Activated naive CD8-positive, alpha-beta T cell treated with anti-CD3 and anti-CD28 coated beads for 36 hours (primary cell): ENCODE measurements at places on chromosomes 2 and 18.

DNA sequence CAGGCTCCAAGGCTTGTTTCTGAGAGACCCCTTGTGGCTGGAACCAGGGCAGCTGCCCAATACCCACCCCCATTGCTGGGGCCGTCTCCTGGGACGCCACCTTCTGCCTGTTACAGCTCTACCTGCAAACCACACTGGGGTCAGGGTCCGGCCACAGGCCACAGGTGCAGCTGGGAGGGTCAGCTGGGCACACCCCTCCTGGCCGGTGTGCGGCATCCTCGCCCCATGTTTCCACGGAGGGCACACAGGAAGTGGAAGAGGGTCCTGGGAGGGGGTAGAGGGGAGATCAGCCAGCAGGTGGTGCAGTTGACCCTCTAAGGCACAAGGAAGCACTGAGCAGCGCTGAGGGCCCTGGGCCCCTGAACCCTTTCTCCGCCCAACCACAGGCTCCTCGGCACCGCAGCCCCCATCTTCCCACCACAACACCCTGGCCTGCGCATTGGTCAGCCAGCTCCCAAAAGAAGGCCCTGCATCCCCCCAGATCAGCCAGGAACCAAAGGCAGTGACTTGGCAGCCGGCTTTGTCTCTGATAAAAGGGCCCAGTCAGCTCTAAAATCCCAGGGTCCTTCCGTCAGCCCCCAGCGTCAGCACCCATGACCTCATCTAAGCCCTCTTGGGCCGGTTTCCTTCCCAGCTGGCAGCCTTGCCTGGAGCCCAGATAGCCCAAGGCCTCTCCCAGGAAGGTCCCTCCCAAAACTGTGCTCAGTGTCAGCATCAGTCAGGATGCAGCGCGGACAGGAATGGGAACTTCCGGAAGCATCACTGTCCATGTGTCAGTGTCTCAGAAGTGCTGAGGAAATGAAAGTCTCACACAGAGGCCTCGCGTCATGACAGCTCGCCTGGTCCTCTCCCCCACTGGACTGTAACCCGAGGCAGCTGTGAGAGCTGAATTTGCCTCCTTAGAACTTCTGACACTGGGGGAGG is 1.7 kb downstream of the ERFE start:
- DNase-seq: peak; percentile 28

DNA sequence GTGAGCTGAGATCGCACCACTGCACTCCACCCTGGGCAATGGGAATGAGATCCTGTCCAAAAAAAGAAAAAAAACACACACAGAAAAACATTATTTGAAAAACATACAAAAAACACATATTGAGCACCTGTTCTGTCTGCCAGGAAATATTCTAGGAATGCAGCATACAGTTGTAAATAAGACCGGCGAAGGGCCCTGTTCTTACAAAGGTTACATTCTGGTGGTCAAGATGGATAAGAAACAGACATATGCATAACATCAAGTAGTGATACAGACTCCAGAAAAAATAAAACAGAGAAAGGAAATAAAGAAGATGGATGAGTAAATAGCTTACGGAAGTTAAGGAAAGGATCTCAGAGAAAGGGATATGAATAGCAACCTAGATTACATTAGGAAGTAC is 159.8 kb downstream of the GALNT3 start:
- no peak for DNase-seq

DNA sequence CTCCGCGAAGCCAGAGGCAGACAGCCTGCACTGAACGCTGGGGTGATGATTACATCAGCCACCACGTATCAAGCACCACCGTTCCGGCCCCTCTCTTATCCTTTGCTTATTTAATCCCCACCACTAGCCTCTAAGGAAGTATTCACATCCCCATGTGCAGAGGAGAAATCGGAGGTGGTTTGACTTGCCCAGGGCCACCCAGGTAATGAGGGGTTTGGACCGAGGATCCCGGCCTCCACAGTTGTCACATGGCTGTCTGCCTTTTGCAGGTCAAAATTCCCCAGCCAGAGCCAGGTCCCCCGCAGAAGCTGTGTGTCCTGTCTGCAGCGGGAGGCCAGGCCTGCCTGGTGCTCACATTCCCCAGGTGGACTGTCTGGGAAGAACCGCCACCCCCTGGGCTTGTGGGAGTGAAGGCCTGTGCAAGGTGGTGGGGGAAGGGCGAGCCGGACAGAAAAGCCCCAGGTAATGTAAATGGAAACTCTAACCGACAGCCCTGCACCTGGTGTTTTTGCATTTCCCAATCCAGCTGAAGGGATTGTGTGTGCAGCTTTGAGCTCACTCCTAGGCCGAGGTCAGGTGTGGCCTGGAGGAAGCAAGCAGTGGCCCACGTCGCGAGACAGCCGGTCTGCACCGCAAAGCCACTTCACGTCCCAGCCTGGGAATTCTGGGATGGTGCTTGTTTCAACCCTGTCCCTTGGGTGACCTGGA is 108.5 kb upstream of the ID2 start:
- no peak for DNase-seq

DNA sequence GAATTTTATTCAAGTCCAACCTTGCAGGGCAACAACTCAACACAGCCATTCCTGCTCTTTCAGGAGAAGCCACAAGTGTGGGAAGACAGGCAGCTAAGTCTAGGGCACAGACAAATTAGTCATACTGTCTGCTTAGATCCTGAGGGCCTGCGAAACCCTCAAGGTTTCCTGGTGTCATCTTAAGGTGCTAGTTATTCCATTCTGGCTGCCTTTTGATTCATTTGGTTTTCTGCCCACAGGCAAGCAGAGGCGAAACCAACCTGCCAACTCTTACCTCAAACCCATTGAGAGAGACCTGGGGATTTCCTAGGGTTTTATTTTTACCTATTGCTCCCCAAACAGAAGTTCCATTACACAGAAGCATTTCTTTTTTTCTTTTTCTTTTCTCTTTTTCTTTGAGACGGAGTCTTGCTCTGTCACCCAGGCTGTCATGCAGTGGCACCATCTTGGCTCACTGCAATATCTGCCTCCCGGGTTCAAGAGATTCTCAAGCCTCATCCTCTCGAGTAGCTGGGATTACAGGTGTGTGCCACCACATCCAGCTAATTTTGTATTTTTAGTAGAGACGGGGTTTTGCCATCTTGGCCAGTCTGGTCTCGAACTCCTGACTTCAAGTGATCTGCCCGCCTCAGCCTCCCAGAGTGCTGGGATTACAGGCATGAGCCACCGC is 23.7 kb upstream of the SCYGR1 start:
- peak; percentile 75 for DNase-seq

DNA sequence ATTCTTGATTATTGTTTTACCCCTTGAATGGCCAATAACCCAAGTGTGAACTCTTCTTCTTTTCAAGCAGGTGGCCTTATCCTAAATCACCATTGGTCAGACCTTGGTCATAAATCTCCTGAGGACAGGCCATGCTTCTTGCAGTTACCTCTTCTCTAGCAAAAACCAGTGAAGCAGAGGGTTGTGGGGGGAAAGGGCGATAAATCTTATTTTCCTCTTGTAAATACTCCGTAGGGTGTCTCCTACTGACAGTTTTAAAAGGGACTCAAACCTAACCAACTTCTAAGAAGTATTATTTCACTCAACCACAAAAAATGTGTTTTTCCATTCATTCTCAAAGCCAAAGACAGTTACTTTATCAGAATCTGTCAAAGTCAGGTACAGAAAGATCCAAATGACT is 168.1 kb upstream of the RMP24 start:
- DNase-seq: no peak

DNA sequence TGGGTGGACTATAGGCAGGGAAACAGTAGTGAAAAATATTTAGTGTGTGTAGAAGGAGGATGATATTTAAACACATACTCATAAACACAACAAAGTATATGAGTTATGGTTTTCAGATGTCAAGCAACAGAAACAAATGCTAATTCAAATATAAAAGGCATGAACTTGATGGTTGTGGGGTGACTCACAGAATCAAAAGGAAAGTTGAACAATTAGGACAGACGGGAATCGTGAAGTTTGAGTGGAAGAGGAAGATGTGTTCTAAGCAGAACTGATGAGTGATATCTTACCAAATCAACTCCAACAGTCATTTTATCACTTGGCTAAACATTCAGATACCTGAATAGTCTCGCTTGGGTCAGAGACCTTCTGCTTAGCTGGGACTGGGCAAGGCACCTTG is 53.6 kb upstream of the ITGA6 start:
- no peak for DNase-seq

DNA sequence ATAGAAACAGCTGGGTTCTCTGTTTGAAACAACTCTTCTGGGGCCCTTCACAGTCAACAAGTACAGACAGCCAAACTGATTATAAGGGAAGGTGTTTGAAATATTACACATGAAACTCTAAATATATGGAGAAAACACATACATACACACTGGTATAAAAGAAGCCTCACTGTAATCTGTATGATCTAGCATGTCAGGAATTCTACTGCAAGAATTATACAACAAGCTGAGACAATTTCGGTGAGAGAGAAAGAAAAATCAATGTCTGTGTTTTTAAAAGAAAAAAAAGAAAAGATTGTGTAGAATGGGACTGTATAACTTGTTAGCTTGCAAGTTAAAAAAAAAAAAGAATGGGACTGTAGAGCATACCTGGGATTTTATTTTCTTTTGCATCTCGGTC is 26.3 kb downstream of the IRS1 start:
- no peak for DNase-seq

DNA sequence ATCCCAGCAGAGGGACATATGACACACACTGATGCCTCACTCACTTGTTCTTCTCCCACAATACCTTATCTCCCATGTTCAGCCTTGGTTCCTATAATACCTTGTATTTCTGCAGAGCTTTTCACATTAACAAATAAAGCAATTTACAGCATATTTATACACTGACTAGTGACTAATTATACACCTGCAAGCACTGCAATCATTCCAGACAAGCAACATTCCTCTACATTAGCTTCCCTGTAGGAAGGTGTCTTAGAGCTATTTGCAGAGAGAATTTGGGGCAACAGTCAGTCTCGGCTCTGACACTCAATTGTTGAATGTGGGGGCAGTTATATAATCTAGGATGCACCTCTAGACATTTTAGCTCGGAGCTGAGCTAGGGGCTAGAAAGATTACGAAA is 9.5 kb upstream of the INSIG2 start:
- DNase-seq: no peak

DNA sequence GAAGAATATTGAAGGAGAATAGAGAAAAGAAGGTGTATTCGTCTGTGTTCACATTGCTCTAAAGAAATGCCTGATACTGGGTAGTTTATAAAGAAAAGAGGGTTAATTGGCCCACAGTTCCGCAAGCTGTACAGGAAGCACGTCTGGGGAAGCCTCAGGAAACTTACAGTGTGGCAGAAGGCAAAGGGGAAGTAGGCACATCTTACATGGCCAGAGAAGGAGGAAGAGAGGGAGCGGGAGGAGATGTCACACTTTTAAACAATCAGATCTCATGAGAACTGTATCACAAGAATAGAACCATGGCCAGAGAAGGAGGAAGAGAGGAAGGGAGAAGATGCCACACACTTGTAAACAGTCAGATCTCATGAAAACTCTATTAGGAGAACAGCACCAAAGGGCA is 159.6 kb upstream of the TPO start:
- DNase-seq: no peak

- DNase-seq: no peak
Observed at GRCh38 chr2:179036353-179036905, 13.5 kb downstream of the CCDC141 start.

DNA sequence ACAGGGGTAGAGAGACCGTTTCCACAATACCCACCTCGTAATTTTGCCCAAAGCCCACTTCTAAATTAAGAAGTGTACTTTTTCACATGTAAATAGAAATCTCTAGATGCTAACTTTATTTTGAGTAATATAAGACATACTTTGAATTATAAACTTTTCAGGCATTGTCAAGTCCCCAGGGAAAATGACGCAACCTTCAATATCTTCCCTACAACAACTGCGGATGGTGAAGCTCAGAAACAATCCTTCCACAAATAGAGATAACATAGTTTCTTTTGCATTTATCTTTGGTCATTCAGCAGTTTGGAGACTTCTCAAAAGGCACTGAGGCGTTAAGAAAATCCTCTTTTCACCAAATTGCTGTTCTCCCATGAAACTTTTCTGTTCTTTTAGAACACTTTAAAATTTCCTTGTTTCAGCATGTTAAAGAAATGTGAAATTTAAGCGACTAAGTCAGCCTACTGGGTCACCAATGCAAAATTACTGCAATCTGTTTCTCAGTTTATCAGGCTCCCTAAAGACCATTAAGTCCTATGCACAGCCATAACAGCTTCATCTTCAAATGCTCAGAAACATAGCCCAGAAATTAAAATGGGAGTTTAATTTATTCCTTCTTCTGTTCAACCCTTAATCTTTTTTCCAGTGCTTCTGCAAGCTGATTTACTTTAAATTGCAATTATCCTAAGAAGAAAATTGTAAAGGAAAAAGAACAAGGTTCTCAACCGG is 118.3 kb upstream of the DNAJC10 start:
- DNase-seq: no peak

- DNase-seq: no peak
Observed at GRCh38 chr2:233455006-233455405, 100.7 kb downstream of the DGKD start.

GRCh38 chr2:112784199-112785189 is at the start of gene IL1A:
TSS of gene IL1A (minus strand) at chr2:112784493. CDS start at chr2:112783770, 723 bp downstream.
- DNase-seq: no peak

GRCh38 chr2:127951026-127951425 is 65.3 kb upstream of the AMMECR1L start:
- DNase-seq: no peak

GRCh38 chr2:233400961-233401360 is 46.7 kb downstream of the DGKD start:
- no peak for DNase-seq

DNA sequence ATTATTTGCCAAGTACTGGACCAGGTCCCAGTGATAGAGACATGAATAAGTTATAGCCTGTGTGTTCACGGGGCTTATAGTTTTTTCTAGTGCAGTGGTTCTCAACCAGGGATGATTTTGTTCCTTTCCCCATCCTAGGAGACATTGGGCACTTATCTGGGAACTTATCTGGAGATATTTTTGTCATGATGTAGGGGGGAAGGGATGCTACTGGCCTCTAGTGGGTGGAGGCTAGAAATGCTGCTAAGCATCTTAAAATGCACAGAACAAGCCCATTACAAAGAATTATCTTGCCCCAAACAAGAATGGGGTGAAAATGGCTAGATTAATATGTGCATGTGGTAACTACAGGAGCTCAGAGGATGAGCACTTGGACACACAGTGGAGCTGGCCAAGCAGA is 75.2 kb downstream of the KLHL29 start:
- no peak for DNase-seq

- DNase-seq: no peak
Observed at GRCh38 chr2:60445684-60446179, 107.7 kb downstream of the BCL11A start.

DNA sequence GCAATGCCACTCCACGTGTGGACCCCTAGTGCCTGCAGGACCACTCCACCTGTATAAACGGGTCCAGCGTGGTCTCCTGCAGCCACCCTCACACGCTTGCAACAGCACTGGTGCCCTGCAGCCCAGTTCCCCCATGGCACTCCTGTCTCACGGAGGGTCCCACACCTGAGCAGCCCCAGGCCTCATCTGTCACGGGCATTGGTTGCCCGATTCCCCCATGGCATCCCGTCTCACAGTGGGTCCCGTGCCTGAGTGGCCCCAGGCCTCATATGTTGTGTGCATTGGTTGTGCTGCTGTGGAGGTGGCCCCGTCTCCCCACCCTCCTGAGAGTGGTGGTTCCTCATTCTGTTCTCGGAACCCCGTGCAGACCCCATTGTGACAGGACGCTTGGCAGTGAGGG is 43.4 kb downstream of the CTDP1 start:
- DNase-seq: no peak
